CMK (cell line): ENCODE measurements at places on chromosomes 1 and 21.
A peak's percentile ranks its signal among the peaks of the same experiment; 100 is the strongest.

DNA sequence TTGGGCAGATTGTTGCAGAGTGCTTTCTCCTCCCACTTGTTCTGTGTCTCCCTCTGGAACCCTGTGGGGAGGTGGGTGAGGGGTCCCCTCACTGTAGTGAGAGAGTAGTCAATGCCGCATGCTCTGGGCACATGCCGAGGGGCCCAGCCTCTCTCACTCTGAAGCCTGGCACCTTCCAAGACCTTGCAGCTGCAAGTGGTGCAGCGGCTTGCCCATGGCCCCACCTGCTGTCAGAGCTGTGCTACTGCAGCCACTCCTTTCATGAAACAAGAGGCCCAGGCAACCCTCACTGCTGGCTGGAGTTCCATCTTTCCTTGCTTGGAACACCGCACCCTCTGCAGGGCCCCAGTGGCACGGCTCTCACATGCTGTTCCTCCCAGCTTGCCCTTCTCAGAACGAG, 58.4 kb upstream of the COL6A1 start:
- DNase-seq = peak; percentile 33

GRCh38 chr1:53376742-53377437, 49.0 kb upstream of the LRP8 start:
- no peak for DNase-seq

- no peak for DNase-seq
Measured at GRCh38 chr1:178275553-178275952, 181.6 kb downstream of the RASAL2 start.

GRCh38 chr1:234933475-234933874, 195.2 kb downstream of the TOMM20 start:
- no peak for DNase-seq

DNA sequence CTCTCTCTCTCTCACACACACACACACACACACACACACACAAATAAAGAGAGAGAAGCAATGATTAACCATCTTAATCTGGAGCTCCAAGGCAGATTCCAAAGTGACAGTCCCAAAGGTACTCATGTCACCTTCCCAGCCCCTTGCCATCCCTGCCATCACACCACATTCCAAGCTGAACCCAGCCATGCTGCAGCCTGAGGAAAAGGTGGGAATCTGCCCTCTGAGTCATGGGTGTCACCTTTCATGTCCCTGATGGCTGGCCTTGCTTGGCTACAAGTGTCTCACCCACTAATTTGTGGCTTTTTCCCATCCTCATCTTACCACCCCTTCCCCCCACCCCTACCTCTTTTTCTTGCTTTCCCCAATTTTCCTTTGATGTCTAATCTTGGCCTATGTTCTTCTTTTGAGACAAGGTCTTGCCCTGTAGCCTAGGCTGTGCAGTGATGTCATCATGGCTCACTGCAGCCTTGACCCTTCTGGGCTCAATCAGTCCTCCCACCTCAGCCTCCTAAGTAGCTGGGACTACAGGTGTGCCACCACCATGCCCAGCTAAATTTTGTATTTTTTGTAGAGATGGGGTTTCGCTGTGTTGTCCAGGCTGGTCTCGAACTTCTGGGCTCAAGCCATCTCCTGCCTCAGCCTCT, 3.2 kb downstream of the ANXA9 start:
- no peak for DNase-seq

DNA sequence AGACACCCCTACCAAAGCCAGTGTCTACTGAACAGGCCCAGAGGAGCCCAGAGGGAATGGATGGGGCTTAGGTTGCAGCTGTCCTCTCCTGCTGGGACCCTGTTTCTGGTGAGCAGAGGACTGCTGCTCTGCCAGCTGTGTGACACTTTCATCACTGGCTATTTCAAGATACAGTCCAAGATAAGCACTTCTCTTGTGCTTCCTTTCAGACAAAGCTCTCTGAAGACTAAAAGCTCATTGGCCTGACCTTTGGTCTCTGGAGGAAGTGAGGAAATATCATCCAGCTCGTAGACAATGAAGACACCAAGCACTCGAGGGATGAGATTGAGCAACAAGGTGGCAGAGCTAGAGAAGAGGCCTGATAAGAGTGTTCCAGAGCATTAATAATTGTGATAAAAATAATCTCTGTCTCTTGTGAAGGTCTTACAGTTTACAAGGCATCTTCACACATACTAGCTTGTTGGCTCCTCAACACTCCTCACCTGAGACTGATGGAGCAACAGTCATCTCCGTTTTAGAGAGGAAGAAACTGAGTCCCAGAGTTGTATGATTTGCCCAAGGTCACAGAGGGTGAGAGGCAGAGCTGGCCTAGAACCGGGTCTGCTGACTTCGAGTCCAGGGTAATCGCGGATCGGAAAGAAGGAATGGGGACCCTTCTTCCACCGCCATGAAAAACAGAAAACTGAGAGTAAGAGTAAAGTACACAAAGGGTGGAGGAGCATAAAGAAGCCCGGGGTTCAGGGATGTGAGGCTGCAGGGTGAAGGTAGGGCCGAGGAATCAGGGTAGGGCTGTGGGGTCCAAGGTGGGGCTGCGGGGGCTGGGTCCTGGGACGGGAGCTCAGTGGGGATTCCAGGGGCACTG, 666 bp downstream of the PAFAH2 start:
- peak; percentile 37 for DNase-seq

GRCh38 chr1:7984811-7985210, 23.3 kb downstream of the PARK7 start:
- DNase-seq = no peak

- DNase-seq = no peak
Measured at GRCh38 chr1:231385416-231385748, 36.7 kb downstream of the EGLN1 start.

DNA sequence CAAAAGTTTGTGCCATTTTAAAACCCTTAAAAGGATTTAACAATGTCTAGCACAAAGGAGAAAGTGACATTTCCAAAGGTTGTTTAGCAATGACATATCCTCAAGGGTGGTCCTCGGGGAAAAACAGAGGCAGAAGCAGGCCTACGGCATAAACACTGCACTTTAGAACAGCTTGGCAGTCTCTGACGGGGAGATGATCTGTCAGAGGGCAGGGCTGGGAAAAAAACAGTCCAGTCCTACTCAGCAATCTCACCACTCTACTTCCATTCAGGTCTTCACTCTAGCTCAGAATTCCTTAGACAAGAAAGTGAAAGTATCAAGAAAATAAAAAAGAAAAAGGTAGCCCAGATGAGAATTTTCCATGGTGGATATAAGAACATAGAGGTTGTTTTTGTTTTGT, 4.1 kb downstream of the CRYZ start:
- DNase-seq = no peak

DNA sequence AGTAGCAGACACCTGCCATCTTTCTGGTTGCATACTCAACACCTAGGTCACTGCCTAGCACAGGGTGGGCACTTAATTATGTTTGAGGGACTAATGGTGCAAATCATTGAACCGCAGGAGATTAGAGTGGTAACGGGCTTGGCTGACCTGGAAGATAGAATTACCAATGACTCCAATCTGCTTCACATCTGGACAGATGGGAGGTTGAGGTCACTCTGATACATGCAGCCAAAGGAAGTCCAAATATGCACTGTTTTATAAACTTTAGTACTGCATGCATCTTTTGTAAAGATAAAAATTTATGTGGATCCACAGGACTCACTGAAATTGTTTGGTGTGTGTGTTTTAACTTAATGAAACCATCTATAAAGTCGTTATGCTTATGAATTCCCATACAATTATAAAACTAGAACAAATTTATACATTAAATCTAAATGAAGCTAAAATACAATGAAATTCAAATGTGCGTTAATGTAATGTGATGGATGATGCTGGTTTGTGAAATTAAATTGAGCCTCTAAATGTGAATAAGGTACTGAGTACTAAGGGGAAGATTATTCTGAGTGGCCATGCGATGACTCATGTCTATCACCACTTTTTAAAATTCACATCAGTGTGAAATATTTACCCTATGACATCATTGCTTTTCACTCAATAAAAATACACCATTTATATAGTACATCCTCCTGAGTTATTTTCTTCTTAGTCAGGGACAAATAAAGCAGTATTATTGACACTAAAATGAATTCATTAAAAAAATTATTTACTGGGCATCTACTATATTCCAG, 224.7 kb upstream of the FAM78B start:
- no peak for DNase-seq

DNA sequence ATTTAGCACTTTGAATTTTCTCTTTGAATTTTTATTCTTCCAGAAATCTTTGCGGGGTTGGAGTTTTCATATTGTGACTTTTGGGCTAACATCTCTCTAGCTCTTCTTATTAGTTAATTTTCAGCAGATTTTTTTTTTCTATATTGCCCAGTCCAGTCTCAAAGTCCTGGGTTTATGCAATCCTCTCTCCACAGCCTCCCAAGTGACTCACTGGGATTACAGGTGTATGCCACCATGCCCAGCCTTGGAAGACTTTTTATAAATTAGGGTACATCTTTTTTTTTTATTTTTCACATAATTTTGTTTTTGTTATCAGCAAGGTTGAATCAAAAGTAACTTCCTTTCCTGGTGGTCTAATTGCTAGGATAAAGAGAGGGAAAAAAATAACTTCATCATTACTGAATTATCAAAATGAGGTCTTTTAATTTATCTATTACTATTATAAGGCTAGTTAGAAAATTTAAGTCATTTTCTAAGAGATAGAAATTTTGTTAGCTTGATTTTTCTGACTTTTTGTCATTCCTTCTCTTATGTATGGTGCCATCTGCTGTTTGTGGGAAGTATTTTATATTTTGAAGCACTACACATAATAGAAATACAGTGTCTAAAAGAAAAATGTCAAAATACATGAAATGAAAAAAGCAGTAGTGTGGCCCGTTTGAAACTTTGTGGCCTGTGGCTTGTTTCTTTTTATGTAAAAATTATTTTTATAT, 273.4 kb upstream of the CACYBP start:
- DNase-seq = no peak

DNA sequence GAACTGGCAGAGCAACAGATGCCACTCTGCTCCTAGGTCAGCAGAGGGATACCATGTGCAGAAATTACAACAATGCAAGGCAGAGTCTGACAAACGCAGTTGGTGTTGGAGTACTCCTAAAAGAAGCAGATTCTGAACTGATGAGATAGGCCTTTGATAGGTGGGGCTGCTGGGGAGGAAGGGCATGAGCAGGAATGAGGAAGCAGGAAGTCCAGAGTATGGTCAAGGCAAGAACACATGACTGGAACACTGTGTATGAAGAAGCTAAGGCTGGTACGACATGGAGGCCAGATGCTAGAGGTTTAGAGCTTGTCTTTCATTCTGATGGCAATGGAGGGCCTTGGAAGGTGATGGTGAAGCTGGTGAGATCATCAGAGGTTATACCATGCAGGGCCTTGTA, 11.5 kb upstream of the THRAP3 start:
- DNase-seq = no peak

DNA sequence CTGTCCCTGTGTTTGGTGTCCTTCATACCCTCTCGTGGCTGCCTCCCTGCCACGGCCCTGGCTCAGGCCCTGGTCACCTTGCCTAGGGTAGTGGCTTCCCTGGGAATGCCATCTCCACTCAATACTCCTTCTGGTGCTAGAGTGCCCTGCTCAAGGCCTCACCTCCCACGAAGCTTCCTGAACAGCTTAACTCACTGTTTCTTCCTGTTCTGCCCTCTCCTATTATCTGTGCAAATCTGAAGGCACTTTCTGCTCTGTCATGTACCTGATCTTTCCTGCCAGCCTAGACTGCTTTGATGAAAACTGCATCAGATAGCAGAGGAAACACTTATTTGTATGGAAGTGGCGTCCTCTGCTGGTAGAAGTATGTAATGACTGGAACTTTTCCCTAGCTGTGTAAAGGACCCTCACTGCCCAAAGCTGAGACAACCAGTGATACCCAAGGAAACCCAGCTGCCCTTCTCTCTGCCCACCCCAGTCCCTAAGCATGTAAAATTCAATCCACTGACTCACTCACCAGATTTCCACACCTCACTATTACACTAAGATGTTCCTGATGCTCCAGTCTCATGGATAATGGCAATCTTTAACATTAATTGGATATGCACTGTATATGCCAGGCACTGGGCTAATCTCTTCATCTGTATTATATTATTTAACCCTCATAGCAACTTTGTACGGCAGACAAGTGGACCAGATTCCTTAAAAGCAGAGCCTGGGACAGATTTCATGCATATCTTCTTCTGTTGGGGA, 36.2 kb upstream of the BTG2 start:
- DNase-seq = peak; percentile 69

- DNase-seq = no peak
Measured at GRCh38 chr1:245105042-245105441, 49.7 kb upstream of the KIF26B start.

DNA sequence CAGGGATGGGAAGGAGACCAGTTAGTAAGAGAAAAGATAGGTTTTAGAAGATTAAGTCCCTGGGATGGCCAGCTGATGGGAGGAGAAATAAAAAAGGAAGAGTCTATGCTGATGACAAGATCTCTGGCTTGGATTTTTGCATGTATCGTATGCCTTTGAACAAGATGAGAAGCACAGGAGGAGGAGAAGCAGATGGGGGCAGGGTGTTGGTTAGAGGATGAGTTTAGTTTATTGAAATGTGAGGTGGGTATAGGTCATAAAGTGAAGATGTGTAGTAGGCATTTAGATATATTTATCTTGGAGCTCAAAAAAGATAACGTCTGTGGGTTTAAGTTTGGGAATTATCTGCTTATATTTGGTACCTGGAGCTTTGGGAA, 1.4 kb downstream of the TIPRL start:
- no peak for DNase-seq

DNA sequence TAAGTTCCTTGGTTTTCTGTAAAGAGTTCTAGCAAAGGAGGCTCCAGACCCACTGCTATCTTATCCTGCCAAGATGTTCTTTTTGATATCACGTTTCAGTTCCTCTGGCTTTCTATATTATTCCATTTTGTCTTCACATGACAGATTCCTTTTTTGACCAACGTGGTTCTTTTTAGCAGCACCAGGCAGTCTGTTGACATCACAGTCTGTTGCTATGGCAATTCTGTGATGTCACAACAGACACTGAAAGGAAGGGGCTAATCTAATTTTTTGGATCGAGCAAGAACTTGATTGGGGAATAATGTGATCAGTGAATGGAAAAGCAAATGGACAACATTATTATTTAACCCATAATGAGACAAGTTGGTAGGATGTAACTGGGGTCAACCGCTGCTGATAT, 64.5 kb upstream of the GOLT1A start:
- DNase-seq = no peak

GRCh38 chr1:54378874-54379554, 27.2 kb downstream of the SSBP3 start:
- DNase-seq = no peak

GRCh38 chr1:41322835-41323234, 38.4 kb upstream of the FOXO6 start:
- DNase-seq = no peak

- no peak for DNase-seq
Measured at GRCh38 chr1:59350521-59350920, 53.6 kb downstream of the FGGY start.

GRCh38 chr1:11690397-11691301, 861 bp upstream of the DRAXIN start:
- DNase-seq = no peak

DNA sequence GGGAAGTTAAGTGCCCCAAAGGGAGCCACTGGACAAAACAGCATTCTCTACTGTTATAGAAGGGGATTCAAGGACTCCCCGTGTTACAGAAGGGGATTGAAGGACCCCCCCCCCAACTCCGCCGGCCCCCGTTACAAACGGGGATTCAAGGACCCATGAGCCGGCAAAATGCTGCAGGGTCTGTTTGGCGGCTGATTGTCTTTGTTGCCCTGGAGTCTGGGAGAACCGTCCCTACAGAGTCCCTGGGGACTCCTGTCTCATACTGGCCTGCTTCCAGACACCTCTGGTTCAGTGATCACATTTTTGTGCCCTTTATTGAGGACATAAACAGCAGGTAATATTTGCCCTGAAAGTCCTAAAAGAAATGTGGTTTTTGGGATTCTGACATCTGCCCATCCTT, 96.4 kb downstream of the SYF2 start:
- no peak for DNase-seq
